ENCODE measurements at places on chromosomes 5 and 9.
A peak's percentile ranks its signal among the peaks of the same experiment; 100 is the strongest.

GRCh38 chr9:81999806-82000205 lies 11.2 kb downstream of the SPATA31D1 start:
- no peak for DNase-seq

- no peak for DNase-seq
These were observed 125.1 kb upstream of the OSMR start for GRCh38 chr5:38720554-38721361.

GRCh38 chr9:123725389-123725788 lies 204.5 kb downstream of the DENND1A start:
- DNase-seq = peak; percentile 62

DNA sequence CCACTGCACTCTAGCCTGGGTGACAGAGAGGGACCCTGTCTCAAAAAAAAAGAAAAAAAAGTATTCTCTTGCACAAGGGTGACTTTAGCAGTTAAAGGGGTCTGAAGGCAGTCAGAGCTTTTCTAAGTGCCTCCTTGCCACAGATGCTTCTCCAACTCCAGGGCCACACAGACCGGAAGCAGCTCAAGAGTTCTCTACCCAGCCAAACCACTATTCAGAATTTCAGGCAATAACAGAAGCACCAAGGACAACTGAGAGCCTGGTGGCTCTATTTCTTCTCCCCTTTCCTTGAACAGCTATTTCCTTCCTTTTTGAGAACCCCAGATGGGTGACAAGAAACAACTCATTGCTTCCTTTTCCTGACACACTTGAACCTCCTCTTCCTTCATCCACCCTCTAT lies 2.2 kb downstream of the FAM219A start:
- DNase-seq = no peak

- no peak for DNase-seq
These were observed 1.5 kb downstream of the RXRA start for GRCh38 chr9:134327671-134328231.

DNA sequence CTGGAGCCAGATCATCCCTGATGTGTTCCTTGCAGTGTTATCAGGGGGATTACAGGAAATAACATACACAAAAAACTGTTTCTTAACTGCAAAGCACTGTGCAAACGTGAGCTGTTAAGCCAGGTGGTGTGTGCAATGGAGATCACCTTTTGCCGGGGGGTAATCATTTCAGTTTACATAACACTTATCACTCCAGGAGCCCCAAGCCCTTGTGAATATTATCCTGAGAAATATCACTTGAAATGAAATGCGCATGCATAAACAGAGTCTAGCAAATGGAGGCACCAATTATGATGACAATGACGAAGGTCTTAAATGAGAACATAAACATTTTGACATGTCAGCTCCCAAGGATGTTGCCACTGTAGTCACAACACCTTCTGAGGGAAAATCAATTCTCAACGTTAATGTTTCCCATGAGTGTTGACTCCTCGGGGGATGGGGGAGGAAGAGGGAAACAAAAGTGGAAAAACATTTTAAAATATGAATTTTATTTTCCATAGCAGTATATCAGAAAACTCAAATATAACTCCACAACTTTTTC lies 54.5 kb upstream of the RAD23B start:
- DNase-seq = no peak

- DNase-seq = no peak
These were observed 48.0 kb downstream of the SERINC5 start for GRCh38 chr5:80207832-80208231.

- DNase-seq = peak; percentile 39
These were observed 243.8 kb upstream of the WWC1 start for GRCh38 chr5:168047669-168048111.

DNA sequence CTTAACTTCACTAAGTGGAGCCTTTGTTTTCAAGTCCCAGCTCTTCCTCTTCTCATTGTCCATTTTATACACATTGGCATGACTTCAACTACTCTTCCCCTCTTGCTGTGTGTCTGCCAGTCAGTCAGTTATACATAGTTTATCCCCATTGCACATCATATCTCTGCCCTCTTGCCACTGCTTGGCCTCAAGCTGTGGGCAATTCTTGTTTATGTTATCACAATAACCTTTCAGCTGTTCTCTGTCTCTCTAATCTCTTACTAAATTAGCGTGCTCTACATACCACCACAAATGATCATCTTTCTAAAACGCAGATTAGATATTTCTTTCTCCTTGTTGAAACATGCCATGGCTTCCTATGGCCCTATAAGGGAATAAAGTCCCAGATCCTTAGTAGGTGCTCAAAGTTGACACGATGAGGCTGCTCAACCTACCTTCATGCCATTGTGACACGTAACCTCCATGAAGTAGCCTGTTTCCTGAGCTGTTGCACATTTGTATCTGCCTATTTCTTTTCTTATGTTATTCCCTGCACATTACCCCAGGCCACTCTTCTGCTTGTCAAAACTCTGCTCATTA lies 239.3 kb downstream of the GAS1 start:
- DNase-seq = no peak

DNA sequence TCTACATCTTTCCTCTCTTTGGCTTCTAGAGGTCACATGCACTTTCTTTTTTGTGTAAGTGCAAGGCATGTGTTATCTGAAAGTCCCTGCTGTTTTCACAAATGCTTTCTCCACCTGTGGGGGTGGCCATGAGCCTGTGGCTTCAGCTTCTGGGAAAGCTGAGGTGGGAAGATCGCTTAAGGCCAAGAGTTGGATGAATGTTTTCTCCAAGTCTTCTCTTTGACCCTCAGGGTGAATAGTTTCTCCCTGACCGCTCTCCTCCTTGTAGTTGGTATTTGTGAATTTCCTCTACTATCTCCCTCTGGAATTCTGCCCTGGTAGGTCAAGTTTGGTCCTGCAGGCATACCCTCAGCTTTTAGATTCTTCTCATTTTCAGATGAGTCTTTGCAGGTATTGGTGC lies 74.2 kb downstream of the UGCG start:
- DNase-seq = no peak

- DNase-seq = no peak
These were observed 2384.6 kb upstream of the WWC1 start for GRCh38 chr5:165906871-165907270.

GRCh38 chr9:133027134-133027533 lies 3.7 kb upstream of the GTF3C5 start:
- no peak for DNase-seq

DNA sequence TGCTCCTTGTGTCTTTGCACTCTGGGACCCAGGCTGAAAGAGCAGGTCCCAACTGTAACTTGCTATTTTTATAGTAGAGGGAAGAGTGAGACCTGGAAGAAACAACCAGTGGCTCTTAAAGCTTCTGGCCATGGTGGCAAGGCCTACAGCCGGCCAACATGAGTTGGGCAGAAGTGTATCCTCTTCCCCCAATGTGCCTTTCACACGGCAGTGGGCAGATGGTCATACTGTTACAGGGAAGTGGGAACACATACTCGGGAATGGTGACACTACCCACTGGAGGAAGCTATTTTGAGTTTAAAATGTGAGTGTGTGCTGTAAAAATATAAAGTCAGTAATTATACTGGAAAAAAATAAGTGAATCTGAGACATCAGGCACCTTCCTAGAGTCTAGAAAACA lies 116.0 kb downstream of the MVB12B start:
- DNase-seq = no peak

DNA sequence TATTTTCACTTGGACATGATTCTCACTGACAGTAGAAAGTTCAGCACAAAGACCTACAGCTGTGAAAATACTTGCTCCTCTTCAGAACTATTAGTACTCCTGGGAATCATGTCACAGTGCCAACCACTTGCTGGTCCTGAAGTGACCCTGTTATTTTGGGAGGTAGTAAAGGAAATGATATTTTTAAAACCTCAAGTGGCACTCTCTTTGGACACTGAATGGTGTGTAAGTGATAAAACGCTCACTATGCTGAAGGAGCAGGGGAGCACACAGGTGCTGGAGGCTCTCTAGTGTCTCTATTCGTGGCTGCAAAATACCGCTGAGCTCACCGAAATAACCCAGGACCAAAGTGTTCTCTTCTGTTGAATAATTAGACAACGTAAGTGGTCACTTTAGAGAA lies 76.9 kb upstream of the SPATA31D4 start:
- DNase-seq = no peak

- no peak for DNase-seq
These were observed 48.1 kb upstream of the NR4A3 start for GRCh38 chr9:99773468-99774138.

GRCh38 chr9:806285-807156 lies 35.0 kb upstream of the DMRT1 start:
- peak; percentile 23 for DNase-seq

- no peak for DNase-seq
These were observed 474.0 kb upstream of the ACTBL2 start for GRCh38 chr5:57956636-57957035.

DNA sequence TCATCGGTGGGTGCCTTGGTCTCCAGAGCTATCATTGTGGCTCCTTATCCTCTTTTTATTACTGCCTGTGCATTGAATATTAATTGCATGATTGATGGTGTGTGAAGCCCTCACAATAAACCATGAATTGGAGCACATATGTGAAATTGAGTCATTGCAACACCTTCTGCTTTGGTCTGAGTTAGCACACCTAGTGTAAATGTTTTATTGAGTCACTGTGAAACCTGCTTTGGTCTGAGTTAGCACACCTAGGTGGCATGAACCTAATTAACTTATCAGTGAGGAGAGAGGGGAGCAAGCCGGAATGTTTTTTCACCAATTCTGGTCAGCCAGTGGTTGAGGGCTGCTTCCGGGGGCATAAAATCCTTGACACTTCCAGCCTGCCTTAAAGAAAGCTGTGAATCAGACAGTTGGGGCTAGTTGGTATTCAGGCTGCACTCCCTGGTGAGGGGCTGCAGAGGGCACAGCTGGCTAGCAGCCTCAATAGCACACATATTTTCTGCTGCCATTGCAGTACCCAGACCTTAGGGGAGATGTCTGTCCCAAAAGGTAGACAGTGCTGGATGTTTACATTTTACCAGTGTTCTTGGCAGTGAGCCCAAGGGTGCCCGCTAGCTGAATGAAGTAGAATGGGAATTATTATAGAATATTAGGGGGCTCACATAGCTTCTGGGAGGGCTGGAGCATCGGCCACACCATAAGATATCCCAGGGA lies 76.5 kb upstream of the GOLM1 start:
- DNase-seq = no peak

- DNase-seq = peak; percentile 33
These were observed at the start of gene S1PR3 for GRCh38 chr9:88991066-88992034. Gene S1PR3, plus strand, starts transcription at chr9:88991468. Its CDS starts 9,733 bp downstream, at chr9:89001201.

DNA sequence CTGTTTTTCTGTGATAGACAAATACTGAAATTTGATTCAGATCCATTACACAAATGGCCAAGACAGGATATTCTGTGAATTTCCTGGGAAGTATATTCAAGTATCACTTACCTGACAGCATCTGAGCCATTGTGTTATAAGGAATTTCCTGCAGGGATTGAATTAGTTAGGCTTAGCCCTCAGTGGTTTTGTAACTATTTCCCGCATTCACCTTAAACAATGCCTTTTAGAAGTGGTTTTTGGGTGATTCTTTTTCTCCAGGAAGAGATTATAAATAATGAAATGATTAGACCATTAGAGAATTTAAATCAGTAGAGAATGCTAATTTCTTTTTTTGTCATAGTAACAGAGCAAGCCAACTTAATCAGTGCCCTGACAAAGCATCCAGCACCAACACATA lies 30.6 kb downstream of the ITGA1 start:
- no peak for DNase-seq

DNA sequence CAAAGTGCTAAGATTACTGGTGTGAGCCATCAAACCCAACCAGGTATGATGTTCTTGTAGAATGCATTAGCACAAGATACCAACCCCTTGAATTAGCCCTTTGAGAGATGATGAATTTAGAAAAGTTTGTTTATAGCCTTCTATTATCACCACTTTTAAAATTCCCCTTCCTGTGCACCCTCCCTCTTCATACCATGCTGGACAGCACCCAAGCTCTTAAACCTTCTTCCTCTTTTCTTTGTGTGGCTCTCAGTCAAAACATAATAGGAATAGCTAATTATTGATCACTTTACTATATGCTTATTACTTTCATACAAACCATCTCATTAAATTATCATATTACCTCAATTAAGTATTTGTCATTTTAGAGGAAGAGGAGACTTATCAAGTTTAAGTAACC lies 87.6 kb upstream of the TMED7 start:
- no peak for DNase-seq

GRCh38 chr9:37248651-37249163 lies 128.3 kb downstream of the ZCCHC7 start:
- DNase-seq = no peak

All from fibroblast of skin of abdomen (primary cell).